Osteocyte (in vitro differentiated cells): ENCODE measurements at places on chromosomes 16 and 17. TPM values are rescaled to one million over a fixed set of nuclear protein-coding genes. Genes with fewer than 3 reads are reported as not detected.

ADAMTS18 gene
- not detected in 2 replicates for total RNA-seq

FZD2 gene
- 203 and 207 TPM in 2 replicates for total RNA-seq

UMOD gene
- not detected in 2 replicates for total RNA-seq

TBC1D24 gene
- total RNA-seq = 15.4 and 17.4 TPM in 2 replicates

PRR35 gene
- not detected in 2 replicates for total RNA-seq

ACSF2 gene
- total RNA-seq = 25.4 and 28.1 TPM in 2 replicates

TNFSF13 gene
- 1.3 and 1.5 TPM in 2 replicates for total RNA-seq

SHCBP1 gene
- total RNA-seq = 4.2 and 5.8 TPM in 2 replicates

NACA2 gene
- not detected in 2 replicates for total RNA-seq

GRCh38 chr17:61385577-61386236 is 13.9 kb upstream of the TBX2 start:
- no peak for DNase-seq

- DNase-seq = no peak
Measured at GRCh38 chr16:16029431-16030011, 80.1 kb downstream of the ABCC1 start.

DNA sequence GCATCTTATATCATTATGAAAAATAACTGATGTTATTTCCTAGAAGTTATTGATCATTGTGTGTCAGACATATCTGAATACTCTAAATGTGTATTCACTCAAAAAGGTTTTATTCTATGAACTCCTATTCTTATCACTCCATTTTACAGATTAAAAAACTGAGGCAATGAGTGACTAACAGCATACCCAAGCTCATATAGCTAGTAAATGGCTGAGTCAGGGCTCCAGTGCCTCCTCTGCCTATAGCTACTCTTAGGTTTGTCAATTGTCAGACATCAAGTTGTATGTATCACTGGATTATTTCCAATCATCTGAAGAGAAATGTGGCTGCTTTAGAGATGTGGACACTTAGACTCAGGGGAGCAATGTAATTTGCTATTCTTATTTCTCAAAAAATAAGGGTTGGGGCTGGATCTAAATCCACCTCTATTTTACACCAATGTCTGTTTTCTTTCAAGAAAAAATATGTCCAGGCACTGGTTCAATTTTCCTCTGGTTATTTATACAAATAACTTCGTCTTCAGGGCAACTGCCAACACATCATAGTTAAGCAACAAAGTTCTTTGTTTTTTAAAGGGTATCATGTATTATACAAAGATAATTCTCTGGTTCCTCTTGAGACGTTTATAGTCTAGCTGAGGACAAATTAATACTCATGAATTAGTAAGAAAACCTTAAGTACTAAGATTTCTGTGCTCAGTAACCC is 328.9 kb upstream of the MAF start:
- DNase-seq = no peak

DNA sequence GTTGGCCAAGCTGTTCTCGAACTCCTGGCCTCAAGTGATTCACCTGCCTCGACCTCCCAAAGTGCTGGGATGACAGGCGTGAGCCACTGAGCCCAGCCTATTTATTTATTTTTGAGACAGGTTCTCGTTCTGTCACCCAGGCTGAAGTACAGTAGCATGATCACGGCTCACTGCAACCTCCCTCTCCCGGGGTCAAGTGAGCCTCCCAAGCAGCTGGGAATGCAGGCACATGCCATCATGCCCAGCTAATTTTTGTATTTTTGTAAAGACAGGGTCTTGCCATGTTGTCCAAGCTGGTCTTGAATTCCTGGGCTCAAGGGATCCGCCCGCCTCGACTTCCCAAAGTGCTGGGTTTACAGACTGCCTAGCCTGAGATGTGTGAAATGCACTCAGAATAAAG is 10.2 kb upstream of the SEC14L1 start:
- no peak for DNase-seq

- DNase-seq = no peak
Measured at GRCh38 chr17:36493956-36494355, 7.5 kb downstream of the ZNHIT3 start.

- DNase-seq = no peak
Measured at GRCh38 chr17:5499476-5500231, 13.3 kb downstream of the MIS12 start.

DNA sequence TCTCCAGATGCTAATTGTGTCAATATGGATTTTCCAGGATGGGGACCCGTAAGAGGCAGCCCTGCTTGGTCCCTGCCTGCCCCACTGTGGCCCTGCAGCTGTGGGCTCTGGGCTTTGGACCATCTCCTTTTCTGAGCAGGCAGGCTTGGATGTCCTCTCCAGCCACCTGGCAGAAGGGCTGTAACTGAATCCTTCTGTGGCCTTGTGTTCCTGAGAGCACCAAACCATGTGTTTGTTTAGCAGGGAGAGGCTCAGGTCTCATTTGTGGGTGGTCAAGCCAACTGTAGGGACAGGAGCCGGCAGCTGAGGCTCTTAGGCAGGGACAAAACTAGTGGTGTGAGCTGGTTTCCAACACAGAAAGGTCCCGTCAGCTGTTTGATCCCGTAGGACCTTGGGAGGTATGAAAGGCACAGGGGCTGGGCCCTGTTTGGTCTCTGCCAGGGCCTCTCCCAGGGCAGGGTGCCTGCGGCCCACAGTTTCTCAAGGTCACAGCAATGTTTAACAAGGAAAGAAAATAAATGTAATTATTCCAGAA is 18.5 kb downstream of the SEC14L5 start:
- DNase-seq = no peak

DNA sequence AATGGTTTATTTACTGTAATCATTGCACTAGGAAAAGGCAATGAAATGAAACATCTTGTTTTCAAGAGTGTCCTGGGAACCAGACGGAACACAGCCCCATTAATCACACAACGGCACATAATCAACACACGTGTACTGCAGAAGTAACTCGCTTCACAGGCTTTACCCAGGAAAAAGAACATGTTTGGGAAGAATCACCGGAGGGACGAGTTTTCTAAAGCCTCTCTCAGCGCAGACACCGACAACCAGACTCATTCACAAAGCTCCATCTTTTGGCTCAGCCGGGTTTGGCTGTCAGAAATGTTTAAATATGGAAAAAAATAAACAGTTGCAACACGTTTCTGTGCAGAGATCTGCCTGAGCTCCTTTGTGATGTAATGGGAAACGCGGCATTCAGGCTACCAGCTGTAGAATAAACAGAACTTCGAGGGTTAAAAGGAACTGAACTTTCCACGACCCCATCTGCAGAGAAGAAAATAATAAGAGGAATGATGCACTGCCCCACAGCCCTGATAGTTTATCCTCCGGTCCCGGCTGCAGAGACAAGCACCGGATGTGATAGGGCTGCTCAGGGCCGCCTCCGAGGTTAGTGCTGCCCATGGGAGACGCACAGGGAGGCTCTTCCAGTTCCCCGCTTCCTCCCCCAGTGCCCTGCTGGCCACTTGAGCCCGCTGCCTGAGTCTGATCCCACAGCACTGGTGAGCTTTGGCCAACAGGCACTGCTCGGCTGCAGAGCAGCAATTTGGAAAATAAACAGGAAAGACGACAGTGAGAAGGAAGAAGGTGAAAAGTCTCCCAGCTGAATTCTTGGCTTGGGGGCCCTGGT is 119.8 kb downstream of the HIC1 start:
- peak; percentile 87 for DNase-seq

- no peak for DNase-seq
Measured at GRCh38 chr16:19694989-19695388, 23.0 kb downstream of the KNOP1 start.

GRCh38 chr16:81657781-81658180 is 121.3 kb upstream of the PLCG2 start:
- no peak for DNase-seq

DNA sequence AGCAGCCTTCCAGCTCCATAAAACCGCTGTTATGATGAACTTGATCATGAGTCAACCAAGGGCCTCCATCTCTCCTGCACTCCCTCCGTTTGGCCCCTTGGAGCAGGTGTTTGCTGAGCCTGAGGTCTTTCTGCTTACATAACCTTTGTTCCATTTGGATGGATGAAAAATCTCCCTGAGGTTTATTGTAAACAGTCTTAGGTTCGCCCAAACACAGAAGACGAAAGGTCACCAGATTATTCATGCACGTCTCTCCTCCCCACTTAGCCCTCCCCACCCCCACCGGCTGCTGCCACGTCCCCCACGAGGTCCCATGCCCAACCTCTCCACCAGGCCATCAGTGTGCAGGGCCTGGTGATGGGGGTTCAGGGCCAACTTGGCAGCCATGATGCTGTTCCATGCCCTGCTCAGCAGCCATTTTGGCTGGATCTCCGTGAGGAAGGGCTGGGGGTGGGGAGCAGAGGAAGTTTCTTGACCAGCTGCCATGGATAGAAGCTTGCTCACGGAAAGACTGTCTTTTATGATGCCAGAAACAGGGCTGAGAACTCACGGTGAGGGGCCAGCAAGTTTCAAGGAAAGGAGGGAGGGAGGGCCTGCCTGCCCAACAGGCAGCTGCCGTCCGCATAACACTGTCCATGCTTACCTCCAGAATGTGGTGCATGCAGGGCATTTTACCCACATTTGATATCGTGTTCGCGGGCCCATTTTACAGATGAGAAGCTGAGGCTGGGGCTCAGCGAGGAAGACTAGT is 47.8 kb upstream of the FOXF1 start:
- DNase-seq = no peak

- no peak for DNase-seq
Measured at GRCh38 chr17:81173762-81174155, 7.7 kb upstream of the AATK start.

DNA sequence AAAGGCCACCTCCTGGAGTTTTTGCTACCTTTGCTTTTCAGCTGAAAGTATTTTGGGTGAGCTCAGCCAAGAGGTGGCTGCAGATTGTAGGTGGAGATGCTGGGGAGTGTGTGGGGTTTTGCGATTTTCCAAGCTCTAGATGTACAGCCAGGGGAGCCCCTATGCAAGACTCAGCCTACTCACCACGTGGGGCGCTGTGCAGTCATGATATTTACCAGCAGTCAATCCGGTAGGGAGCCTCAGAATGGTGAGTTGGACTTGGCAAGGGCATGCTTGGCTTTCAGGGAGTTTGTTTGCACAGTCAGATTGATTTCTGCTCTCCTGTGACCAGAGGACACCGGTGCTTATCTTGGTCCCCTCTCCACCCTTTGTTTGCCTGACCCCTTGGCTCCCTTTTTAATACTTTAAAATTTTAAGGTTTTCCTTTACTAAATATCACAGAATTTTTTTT is 175.3 kb downstream of the UTP18 start:
- peak; percentile 66 for DNase-seq

DNA sequence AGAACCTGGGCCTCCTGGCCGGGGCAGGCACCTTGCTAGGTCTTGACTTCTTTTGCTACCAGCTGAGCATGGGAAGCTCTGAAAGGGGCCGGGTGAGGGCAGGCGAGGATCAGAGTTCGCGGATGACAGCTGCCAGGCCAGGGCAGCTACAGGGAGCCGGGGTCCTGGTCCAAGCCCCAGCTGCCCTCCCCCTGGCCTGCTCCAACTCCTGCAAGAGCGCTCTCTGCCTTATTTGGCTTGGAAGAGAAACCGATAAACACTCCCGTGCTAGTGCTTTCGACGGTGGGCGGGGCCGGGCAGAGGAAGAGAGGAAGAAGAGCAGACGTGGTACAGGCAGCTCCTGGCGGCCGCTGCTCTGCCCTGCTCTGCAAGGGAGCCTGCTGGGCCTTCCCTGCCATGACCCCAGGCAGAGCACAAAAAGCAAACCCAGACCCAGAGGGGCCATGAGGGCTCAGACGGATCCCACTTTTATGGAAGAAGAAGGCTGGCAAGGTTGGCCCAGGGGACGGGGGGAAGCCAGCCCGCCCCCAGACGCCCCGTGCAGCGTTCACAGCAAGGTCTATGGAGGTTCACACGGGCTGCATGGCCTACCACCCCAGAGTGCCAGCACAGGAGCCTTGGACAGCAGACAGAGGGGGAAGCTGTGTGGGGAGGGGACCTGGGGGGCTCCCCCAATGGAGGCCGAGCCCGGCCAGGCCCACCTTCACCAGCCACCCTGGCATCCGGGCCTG is 25.6 kb downstream of the PIEZO1 start:
- no peak for DNase-seq

DNA sequence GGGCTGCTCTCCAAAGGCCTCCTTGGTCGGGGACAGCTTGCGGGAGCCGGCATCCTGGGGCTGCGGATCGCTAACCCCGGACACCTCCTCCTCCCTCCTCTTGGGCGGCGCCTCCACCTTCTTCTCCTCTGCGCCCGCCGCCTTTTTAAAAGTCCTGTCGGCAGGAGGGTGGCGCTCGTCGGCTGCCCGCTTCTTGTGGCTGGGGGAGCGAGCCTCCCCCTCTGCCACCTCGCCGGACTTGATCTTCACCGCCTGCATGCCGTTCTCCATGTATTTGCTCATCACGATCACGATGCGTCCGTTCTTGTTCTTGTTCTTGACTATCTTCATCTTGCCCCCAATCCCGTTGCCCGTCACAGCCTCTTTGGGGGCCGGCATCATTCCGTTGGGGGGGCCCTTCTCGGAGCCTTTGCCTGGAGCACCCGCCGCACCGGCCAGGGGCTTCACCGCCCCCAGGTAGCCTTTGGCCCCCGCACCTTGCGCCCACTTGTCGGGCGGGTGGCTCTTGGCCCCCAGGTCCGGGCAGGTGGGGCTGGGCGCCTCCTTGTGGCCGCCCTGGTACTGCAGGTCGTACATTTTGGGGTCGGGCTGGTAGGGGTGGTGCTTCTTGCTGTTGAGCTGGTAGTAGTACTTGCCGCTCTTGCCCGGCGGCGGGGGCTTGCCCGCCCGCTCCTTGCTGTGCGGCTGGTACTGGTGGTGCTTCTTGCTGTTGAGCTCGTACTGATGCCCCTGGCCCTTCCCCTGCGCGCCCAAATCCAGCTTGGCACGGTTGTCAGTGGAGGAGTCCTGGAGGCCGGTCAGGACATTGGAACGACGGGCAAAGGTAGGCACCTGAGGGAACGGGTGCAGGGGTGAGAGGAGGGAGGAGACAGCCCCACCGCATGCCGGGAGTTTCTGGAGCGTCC is 4.4 kb downstream of the CBX4 start:
- peak; percentile 86 for DNase-seq

DNA sequence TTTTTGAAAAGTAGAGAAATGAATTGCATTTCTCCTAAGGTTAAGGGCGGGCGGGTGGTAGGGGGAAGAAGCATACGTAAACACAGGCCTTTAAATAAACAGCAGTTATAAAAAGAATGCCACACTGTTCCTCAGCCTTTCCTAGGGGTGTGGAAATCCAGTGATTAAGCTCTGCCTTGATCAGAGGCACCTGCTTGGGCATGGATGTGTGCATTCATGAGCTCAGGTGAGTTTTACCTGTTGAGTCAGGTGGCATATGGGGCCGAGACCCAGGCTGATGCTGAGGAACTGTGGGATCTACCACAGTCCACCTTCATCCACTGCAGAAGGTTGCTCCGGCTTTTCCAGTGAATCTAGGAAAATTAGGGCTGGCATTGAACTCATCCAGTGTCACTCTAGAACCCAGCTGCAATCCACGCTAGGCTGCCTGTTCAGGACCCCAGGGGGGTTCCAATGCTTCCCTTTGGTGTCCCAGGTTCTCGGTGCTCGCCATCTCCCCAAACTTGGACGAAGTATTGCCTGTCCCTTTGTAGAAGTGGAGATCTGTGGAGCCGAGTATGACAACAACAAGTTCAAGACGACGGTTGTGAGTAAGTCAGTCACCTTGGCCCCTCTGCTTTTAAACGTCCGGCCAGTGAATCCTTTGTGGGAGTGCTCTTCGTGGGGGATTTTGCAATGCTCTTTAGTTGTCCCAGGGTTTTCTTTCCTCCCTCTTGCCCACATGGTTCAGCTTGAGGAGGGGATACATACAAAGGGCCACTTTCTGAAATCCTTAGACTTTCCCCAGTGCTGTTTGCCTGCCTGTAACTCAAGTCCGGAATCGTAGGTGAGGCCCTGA is 72.7 kb downstream of the SDR42E1 start:
- no peak for DNase-seq

GRCh38 chr17:13030459-13031300 is 12.9 kb upstream of the ELAC2 start:
- no peak for DNase-seq
